ENCODE measurements at places on chromosomes 2 and 18. TPM values are rescaled to one million over a fixed set of nuclear protein-coding genes. Genes with fewer than 3 reads are reported as not detected.
A peak's percentile ranks its signal among the peaks of the same experiment; 100 is the strongest.

- H3K4me1 ChIP-seq = no peaks in the 10 kb centered on the region
- H3K36me3 ChIP-seq = no peaks in the 10 kb centered on the region
- H3K27me3 ChIP-seq = no peaks in the 10 kb centered on the region
- no peak overlapping the region for H3K4me3 ChIP-seq
- no peak overlapping the region for H3K27ac ChIP-seq
These were observed 1490.2 kb upstream of the SLC39A10 start for GRCh38 chr2:194166818-194167217.

SERPINB2 gene
- not detected for total RNA-seq

- no peak for DNase-seq
- no peak overlapping the region for H3K4me3 ChIP-seq
- no peaks in the 10 kb centered on the region for H3K4me1 ChIP-seq
- H3K36me3 ChIP-seq = no peaks in the 10 kb centered on the region
These were observed 12.6 kb downstream of the MYL1 start for GRCh38 chr2:210302326-210302725.

- DNase-seq = no peak
- H3K27ac ChIP-seq = no peak overlapping the region
- H3K36me3 ChIP-seq = peaks cover 10% of the 10 kb centered on the region
- H3K27me3 ChIP-seq = no peaks in the 10 kb centered on the region
These were observed 10.9 kb downstream of the MAT2A start for GRCh38 chr2:85549826-85550225.

BOLL gene
- not detected for total RNA-seq

- no peaks in the 10 kb centered on the region for H3K36me3 ChIP-seq
- H3K4me1 ChIP-seq = peaks cover 38% of the 10 kb centered on the region
- H3K27me3 ChIP-seq = no peaks in the 10 kb centered on the region
- no peak overlapping the region for H3K4me3 ChIP-seq
These were observed 254.5 kb downstream of the NEDD4L start for GRCh38 chr18:58298251-58299134.

HOXD13 gene
- total RNA-seq = not detected

DNA sequence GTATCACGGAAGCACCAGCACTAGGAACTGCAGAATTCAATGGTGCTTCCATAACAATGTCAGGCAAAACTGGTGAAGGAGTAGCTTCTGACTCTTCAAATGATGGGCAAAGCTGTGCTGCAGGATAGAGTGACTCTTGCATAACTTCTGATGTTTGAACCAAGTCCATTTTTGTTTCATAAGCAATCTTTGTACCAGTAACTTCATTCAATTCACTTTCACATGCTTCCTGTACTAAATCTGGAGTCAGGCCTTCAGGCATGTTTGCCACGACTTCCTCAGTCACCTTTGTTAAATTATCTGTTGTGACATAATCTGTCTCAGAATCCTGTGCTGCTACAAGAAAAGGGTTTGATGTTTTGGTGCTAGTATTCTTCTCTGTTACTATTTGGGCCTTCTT, 24.0 kb downstream of the RTN4 start:
- no peak overlapping the region for H3K4me3 ChIP-seq
- no peaks in the 10 kb centered on the region for H3K27me3 ChIP-seq
- peaks cover 12% of the 10 kb centered on the region for H3K4me1 ChIP-seq
- H3K27ac ChIP-seq = no peak overlapping the region

DNA sequence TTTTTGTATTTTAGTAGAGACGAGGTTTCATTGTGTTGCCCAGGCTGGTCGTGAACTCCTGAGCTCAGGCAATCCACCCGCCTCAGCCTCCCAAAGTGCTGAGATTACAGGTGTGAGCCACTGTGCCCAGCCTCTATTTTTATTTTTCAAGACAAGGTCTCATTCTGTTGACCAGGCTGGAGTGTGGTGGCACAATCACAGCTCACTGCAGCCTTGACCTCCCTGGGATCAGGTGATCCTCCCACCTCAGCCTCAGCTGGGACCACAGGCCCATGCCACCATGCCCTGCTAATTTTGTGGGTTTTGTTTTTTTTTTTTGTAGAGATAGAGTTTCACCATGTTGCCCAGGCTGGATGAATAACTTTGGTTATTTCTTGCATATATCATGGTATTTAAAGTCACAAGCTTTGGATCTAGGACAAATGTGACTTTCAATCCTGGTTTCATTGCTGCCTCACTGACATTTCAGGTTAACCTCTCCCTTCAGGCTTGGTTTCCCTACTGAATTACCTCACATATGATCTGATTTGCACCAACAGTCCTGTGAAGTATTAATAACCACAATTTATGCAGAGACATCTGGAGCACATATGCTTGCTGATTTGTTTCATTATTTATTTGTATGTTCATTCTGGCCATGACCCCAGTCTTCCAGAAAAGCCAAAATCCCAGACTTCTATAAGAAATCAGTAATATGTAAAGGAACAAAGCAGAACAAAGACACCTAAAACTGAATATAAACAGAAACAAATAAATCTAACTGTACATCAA, 17.5 kb upstream of the RAB31 start:
- no peak overlapping the region for H3K27ac ChIP-seq
- DNase-seq = no peak
- no peak overlapping the region for H3K4me3 ChIP-seq
- H3K27me3 ChIP-seq = peaks cover 28% of the 10 kb centered on the region
- no peaks in the 10 kb centered on the region for H3K36me3 ChIP-seq

- H3K27ac ChIP-seq = peak overlapping the region; percentile 35
- H3K4me3 ChIP-seq = peak overlapping the region; percentile 11
- no peaks in the 10 kb centered on the region for H3K27me3 ChIP-seq
- peaks cover 20% of the 10 kb centered on the region for H3K4me1 ChIP-seq
These were observed 87.9 kb upstream of the ITGA6 start for GRCh38 chr2:172339371-172340010.
